ENCODE measurements at places on chromosomes 5 and 9. TPM values are rescaled to one million over a fixed set of nuclear protein-coding genes. Genes with fewer than 3 reads are reported as not detected.

The S1PR3 gene
- 3.3 TPM for total RNA-seq

The ACSL6 gene
- 0.29 TPM for total RNA-seq

The SLCO4C1 gene
- not detected for total RNA-seq

The SLC6A18 gene
- total RNA-seq = not detected

DNA sequence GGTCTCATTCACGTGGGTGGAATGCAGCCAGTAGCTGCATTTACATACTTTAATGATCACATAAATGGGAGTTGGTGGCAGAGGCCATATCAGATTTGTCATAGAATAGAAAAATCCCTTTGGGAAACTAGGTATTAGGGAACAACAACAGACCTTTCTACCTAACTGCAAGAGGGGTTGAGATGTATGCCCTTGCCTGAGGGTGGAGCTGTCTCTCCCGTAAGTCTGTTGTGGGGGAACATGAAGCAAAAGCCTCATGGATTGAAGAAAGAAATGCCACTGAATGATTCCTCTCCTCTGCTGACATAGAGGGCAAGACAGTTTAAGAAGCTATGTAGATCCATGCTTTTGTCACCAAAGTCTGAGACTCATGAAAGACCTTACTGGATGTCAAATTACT lies 461.3 kb downstream of the SPOCK1 start:
- H3K4me3 ChIP-seq = no peak overlapping the region
- no peaks in the 10 kb centered on the region for H3K4me1 ChIP-seq
- H3K27ac ChIP-seq = no peak overlapping the region
- no peak for DNase-seq
- H3K36me3 ChIP-seq = no peaks in the 10 kb centered on the region

GRCh38 chr5:79694652-79695051 lies 5.0 kb downstream of the CMYA5 start:
- peak; percentile 62 for DNase-seq
- H3K4me1 ChIP-seq = peaks cover 34% of the 10 kb centered on the region
- no peaks in the 10 kb centered on the region for H3K36me3 ChIP-seq
- peak overlapping the region; percentile 83 for H3K4me3 ChIP-seq

- no peak overlapping the region for H3K4me3 ChIP-seq
- H3K36me3 ChIP-seq = no peaks in the 10 kb centered on the region
- no peak for DNase-seq
- H3K27me3 ChIP-seq = no peaks in the 10 kb centered on the region
These were observed 118.8 kb downstream of the GALNT10 start for GRCh38 chr5:154309371-154309745.

- DNase-seq = no peak
- H3K4me1 ChIP-seq = no peaks in the 10 kb centered on the region
- H3K27ac ChIP-seq = no peak overlapping the region
- no peak overlapping the region for H3K4me3 ChIP-seq
- no peaks in the 10 kb centered on the region for H3K27me3 ChIP-seq
These were observed 36.8 kb downstream of the HMGCR start for GRCh38 chr5:75373862-75374261.
